Stimulated activated naive CD8-positive, alpha-beta T cell treated with anti-CD3 and anti-CD28 coated beads, Interleukin-15, Interleukin-2, amounts not matched to agents 100 U/mL and 50 U/mL, for 24 hours (primary cell): ENCODE measurements at places on chromosomes 7 and 10.

DNA sequence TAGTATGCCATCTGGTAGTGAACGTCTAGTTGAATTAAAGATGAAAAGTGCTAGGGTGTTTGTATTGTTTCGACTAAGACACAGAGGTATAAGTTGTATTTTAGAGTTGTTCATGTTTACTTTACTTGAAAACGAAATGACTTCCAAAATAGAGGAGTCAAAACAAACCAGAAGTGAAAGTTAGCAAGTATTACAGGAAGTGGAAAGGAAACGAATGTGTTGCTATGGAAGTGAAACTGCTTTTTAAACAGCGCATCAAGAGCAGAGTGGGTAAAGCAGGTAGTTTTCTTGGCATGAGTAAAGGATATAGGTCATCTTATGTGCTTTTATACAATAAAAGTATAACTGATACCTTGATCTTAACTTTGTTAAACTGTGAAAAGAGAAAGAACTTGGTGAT lies 20.0 kb upstream of the GALNTL5 start:
- no peak for DNase-seq

DNA sequence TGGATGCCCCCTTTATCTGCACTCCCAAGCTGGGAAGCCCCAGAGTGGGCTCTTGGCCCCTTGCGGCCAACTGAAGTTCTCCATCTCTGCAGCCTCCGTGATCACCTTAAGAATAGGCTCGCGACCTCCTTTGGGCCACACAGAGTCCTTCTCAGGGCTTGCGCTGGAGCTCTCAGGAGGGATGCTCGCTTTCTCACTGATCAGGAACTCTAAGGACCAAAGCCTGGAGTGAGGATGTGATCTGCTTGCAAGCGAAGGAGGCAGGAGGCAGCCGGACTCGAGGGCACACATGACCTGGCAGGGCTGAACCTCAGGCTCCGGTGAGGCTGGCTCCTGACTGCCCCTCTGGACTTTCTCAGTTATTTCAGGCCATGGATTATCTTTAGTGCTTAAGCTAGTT lies 192.1 kb upstream of the MKI67 start:
- DNase-seq = no peak

GRCh38 chr7:88771417-88771816 lies 11.9 kb downstream of the ZNF804B start:
- DNase-seq = no peak

DNA sequence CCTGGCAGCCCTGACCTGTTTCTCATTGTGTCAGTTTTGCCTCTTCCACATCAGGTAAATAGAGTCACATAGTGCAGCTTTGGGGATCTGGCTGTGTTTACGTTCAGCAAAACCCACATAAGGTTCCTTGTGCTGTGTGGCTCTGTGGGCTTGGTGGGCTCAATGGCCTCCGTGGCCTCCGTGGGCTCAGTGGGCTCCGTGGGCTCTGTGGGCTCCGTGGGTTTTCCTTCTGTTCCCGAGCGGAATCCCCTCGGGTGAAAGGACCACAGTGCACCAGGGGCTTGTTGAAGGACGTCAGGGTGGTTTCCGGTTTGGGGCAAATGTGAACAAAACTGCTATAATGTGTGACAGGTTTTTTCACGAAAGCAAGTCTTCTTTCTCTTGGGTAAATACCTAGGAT lies 12.5 kb upstream of the DPYSL4 start:
- DNase-seq = no peak

GRCh38 chr7:81685270-81685868 lies 84.5 kb downstream of the HGF start:
- no peak for DNase-seq

DNA sequence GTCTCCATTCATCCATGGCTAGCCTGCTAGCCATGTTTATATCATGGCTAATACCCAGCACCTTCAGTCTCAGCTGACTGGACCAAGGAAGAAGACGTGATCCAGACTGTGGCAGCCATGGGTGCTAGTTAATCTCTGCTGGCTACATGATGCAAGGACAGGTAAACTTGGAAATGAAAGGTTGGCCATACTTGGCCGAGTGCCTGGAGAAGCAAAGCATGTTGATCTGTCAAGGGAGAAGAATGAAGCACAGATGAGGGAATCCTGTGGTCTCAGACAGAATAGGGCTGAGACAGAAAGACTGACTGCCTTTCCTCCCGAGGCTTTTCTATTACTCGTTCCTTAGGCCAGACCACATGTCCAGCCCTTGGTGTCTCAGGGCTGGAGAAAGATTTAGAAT lies 41.1 kb downstream of the CPVL start:
- no peak for DNase-seq

GRCh38 chr10:14326581-14326980 lies 4.1 kb downstream of the FRMD4A start:
- DNase-seq = no peak

DNA sequence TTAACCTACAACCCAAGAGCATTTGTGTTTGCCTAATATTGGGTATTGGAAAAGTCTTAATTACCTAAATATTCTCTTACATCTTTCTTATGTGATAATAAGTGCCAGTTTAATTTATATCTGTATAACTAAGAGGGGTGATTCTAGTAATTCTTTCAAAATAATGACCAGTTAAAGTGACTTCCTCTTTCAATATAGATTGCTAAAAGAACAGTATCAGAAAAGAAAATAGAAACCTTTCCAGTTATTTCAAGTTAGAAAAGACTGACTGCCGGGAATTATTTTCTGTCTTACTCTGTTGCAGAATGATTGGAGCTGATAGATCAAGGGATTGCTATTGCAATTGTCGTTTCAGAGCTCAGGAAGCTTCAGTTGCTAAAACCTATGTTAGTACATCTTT lies 525.0 kb upstream of the SEMA3D start:
- DNase-seq = no peak

DNA sequence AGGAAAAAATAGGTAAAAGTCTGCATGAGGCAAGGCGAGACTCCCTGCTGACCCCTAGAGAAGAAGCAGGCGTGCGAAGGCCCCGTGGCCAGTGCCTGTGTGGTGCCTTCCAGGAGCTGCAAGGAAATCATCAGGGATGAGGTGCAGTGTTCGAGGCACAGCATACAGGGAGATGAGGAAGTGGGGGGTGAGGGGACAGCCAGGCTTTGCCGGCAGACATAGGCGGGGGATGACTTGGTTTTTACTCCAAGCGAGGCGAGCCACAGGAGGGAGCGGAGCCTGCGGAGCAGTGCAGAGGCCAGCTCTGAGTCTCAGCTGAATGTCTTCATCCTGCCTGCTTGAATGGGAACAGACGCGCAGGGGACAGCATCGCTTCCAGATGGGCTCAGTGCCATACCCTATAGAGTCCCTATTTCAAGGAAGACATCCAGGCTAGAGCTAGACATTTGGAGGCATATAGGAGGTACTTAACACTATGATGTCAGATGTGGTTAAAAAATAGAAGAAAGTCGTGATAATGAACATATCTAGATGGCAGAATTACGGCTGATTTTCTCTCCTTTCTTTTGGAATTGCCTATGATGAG lies 49.5 kb downstream of the TCERG1L start:
- no peak for DNase-seq

DNA sequence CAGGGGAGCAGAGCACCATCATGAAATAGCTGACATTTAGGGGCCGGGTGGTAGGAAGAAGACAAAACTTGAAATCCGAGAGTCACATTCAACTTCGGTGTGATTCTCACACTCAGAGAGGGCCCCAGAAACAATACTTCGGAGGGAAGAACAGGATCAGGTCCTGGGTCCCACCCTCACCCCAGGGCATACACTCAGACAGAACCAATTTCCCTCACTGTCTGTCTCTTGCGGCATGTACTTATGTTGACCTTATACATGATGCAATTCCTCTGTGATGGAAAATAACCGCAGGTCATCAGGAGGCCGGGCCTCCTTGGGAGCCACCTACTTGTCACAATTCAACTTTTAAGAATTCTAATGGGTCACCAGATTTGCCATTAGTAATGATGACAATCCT lies 26.3 kb upstream of the HMX3 start:
- no peak for DNase-seq

GRCh38 chr10:90847436-90847835 lies 10.4 kb downstream of the HTR7 start:
- no peak for DNase-seq

DNA sequence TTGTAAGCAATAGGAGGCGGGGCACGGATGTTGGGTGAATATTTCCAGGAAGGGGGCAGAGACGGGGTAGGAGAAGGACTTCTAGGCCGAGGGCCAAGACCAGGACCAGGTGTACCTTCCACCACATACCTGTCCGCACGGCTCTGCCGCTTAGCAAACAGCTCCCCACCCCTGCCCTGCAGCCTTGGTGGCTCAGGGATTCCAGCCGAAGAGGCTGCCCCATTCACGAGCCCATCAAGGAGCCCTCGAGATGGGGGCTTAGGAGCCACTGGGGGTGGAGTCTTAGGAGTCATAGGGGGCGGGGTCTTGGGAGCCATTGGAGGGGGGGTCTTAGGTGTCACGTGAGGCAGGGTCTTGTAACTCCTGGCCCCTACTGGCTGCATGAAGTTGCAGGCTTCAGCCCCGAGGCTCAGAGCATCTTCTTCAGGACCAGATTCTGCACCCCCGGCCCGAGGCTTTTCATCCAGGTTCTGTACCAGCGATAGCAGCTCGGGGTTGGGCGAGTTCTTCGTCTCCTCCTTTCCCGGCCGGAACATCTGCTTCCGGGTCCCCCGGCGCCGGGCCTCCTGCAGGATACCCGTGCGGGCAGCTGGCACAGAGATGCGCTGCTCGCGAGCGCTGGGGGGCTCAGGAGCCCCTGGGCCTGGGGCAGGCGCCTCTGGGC lies 6.1 kb upstream of the MYOZ1 start:
- peak; percentile 36 for DNase-seq

DNA sequence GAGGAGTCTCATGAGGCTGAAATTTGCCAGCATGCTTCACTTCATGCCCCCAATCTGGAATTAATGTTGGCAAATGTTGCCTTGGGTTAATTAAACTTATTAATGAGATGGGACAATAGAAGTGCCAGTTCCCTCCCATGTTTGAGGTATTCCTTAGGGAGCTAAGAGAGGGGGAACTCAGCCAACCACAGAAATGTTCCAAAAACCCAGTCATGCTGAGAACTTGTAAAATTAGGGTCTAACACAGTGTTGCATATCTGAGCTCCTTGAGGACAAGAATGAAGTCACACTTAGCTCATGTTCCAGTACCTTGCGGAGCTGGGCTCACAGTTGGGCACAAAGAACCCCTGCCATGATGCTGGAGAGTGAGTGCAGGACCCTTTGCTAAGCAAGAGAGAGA lies 89.4 kb downstream of the OAT start:
- no peak for DNase-seq

DNA sequence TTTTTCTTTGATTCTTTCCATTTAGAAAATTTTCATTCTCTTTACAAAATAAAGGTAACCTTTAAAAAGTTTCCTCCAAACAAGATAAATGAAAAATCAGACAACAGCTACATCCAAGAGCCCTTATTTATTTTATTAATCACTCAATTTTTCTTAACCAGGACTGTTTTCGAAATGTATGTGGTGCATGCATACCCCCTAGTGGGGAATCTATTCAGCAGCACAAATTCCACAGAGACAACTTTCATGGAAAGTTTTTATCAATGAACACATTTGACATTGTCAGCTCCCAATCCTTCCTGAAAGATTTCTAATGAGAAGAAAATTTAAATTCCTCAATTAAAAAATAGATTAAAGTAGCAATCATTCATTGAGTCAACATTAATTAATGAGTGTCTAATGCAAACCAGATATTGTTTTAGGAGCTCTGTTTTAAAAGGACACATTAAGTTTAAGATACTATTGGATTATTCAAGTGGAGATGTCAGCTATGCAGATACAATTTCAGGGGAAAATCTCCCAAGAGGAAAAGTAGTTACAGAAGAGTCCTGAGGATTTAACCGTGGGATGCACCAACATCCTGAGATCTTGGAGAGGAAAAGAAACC lies 5.2 kb upstream of the HTR7 start:
- DNase-seq = no peak

DNA sequence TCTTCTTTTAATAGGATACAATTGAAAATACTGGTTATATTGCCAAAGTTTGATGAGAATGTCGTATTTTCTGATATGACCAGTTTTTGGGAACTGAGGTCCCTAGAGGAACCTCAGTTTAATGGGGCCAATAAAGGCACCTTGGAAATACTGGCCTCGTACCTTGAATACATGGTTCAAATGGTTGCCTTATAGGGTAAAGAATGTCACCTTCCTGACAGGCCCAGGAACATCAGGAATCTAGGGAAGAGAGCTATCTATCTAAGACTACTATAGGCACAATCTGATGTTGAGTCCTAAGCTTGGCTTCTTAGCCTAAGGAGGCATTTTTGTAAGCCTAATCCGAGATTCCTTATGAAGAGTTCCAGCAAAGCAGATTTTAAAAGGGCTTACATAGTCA lies 9.3 kb downstream of the SHTN1 start:
- no peak for DNase-seq

GRCh38 chr7:86320889-86321288 lies 322.8 kb upstream of the GRM3 start:
- DNase-seq = no peak

- no peak for DNase-seq
These were observed 151.1 kb downstream of the TMEM26 start for GRCh38 chr10:61302124-61302523.

- DNase-seq = no peak
These were observed 3.4 kb upstream of the MIOS start for GRCh38 chr7:7563269-7563668.

GRCh38 chr7:155738652-155739537 lies 73.4 kb downstream of the SHH start:
- DNase-seq = peak; percentile 68

DNA sequence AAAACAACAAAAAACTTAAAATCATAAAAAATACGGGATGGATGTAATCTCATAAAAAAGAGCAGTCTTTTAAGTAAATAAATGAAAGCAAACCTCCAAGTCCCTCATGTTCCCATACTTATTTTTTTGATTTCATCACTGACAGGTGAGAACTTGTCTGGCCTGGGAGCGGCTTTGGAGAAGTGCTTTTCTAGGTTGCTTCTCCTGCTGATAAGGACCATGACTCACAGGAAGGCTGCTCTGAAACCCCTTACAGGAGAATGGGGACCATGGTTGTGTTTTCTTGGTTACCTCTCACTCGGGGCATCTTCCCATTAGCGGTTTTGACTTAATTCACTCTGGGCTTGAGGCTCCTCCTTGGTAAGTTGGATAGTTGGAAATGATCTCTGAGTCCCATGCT lies 237.4 kb downstream of the CAMK1D start:
- DNase-seq = no peak
